ENCODE measurements at places on chromosomes 1 and 21.

DNA sequence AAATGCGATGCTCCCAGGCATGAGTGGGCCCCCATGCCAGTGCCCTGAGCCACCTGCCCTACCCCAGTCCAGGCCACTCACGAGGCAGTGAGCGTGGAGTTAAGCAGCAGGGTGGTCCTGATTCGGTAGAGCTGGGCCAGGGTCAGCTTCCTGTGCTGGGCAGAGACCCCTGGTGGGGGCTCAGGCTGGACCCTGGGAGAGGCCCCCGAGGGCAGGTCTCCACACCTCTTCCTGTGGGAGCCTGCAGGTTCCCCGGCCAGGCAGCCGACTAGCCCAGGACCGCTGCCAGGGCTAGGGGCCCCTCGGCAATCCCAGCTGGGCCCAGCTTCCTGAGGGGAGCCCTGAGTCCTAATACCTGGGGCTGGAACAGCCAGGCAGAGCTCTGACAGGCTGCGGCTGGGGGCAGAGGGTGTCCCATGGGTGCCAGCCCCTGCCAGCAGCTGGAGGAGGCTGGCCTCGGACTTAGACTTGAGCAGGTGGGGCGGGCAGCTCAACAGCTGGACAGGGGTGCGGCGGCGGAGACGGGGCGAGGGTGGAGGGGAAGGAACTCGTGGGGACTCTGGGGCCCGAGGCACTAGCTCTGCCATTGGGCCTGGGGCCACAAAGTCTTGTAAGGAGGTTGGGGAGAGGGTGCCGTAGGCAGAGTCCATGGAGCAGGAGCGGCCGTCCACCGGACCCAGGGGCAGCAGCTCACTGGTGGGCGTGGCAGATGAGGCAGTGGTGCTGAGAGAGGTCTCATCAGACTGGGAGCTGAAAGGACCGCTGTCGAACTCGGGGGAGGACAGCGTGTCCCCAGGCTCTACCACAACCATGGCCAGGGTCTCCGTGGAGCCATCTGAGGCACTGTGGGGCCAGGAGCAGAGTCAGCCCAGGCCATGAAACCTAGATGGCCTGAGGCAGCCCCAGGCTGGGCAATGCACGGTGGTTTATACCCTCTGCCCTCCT lies 2.0 kb upstream of the TNFRSF25 start:
- no peak for DNase-seq

DNA sequence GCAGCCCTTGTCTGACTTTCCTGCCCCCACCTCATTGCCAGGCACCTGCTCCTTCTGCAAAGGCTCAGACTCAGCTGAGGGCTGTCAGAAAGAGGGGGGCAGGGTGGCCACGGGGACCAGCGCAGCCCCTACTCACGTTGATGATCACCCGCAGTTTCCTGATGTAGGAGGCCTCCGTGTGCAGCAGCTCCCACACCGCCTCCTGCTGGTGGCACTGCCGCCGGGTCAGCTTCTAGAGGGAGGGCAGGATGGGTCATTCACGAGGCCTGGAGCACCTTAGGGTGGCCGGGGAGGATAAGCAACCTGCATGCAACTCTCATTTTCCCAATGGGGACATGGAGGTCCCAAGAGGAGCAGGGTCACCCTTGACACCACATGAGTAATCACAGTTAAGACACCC lies 6.4 kb upstream of the TNFRSF25 start:
- no peak for DNase-seq

DNA sequence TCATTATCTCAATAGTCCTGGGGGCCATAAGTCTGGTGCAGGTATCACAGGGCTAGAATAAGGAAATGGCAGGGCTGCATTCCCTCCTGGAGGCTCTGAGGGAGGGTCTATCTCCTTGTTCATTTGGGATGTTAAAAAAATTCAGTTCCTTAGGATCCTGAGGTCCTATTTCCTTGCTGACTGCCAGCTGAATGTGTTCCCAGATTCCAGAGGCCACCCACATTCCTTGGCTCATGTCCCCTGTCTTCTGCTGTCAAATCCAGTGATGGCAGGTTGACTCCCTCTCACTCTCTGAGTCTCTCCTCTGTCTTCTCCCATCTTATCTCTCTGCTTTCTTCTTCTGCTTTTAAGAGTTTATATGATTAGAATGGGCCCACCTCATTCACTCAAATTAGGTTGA lies 400.6 kb downstream of the PTPRU start:
- no peak for DNase-seq

GRCh38 chr1:230299191-230300006 lies 126.7 kb downstream of the PGBD5 start:
- DNase-seq = no peak

DNA sequence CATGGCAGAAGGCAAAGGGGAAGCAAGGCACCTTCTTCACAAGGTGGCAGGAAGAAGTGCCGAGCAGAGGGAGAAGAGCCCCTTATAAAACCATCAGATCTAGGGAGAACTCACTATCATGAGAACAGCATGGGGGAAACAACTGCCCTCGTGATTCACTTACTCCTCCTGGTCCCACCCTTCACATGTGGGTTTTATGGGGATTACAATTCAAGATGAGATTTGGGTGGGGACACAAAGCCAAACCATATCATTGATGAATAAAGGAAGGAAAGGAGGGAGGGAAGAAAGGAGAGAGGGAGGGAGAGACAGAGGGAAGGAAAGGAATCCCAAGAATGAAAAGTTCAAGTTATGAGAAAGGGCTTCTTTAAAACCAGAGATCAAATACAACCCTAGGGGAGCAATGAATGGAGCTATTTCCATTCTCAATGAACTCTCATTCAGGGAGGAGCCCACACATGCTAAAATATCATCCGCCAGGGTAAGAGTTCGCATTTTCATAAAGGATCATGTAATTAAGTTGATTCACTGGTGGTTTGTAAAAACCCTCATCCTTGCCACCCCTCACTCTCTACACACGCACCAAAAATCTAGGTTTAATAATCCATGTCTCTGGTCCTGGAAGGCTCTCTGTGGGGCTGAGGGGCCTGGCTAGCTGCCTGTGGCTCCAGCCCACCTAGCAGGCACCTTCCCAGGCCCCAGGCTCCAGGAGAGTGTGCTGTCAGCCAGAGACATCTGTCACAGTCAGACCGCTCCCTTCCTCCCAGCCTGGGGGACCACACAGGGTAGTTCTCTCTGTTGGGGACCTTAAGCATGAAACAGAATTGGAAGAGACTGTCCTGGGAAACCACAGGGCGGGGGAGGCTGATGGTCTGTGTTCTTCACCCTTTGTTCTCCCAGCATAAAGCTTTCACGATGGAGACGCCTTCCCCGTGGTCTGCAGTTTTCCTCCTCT lies 94.0 kb downstream of the CCDC185 start:
- DNase-seq = no peak

All from activated T-cell treated with anti-CD3 and anti-CD28 coated beads, Interleukin-2, amount 50 U/mL, for 72 hours (primary cell).